ENCODE measurements at places on chromosomes 7 and 10. TPM values are rescaled to one million over a fixed set of nuclear protein-coding genes. Genes with fewer than 3 reads are reported as not detected.

DNA sequence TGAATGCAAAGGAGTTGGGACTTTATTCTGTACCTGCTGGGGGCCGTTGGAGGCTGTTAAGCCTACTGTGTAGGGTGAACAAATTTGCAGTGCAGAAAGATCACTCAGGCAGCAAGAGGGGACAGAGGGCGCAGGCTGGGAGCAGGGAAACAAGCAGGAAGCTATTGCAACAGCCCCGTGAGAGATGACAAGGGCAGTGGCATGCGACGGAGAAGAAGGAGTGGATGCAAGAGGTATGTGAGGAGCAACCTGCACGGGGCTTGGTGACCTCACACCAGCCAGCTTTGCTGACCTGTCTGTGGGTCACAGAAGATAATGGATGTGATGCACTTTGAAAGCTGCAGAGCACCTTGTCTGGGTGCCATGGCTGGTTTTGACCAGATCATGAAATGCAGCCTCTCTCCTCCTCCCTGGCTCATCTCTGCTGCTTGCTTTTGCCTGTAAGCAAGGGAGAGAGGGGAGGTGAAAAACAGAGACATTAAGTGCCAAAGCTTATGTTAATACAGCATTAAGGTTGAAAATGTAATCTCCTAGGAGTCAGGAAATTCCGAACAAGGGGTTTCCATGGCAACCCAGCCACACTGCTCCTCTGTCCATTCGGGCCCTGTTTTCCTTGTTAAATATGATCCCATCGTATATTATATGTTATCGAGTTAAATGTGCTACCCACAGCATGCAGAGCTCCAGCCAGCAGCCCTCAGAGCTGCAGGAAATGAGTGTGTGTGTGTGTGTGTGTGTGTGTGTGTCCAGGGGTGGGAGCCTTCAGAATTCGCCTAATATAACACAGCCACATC lies 314.3 kb upstream of the ZMIZ1 start:
- no peak overlapping the region for H3K27ac ChIP-seq
- no peak for DNase-seq
- H3K4me3 ChIP-seq = no peak overlapping the region
- H3K36me3 ChIP-seq = no peaks in the 10 kb centered on the region
- peaks cover 4% of the 10 kb centered on the region for H3K4me1 ChIP-seq

DNA sequence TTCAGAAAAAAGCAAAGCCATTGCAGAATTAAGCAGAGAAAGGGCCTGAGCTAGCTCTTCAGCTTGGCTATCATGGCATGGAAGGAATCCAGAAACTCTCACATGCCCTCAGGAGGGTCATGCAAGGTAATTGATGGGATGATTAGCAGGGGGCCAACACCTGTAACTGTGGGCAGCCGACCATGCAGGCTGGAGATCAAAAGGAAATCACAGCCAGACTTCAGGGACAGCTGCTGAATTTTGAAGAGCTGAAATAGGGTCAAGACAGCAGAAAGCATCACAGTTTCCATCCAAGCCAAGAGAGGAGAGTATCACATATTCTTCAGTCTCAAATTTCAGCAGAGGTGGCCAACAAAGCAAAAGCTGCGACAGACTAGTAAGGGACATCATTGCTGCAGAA lies 239.6 kb upstream of the STEAP1 start:
- no peak for DNase-seq
- no peaks in the 10 kb centered on the region for H3K27me3 ChIP-seq
- no peak overlapping the region for H3K4me3 ChIP-seq
- no peaks in the 10 kb centered on the region for H3K4me1 ChIP-seq
- no peak overlapping the region for H3K27ac ChIP-seq

PRSS37 gene
- total RNA-seq = not detected

- DNase-seq = no peak
- H3K4me1 ChIP-seq = peaks cover 2% of the 10 kb centered on the region
- H3K27me3 ChIP-seq = no peaks in the 10 kb centered on the region
Observed at GRCh38 chr10:409408-410040, 274.3 kb downstream of the ZMYND11 start.

OGDHL gene
- total RNA-seq = not detected

GRCh38 chr10:104254493-104255310 lies at the start of gene GSTO1:
GSTO1 (plus strand) TSS chr10:104254892; CDS start chr10:104254929, 37 bp downstream.
- DNase-seq = peak; percentile 60
- peaks cover 12% of the 10 kb centered on the region for H3K27me3 ChIP-seq
- peaks cover 48% of the 10 kb centered on the region for H3K4me1 ChIP-seq
- H3K36me3 ChIP-seq = peaks cover 26% of the 10 kb centered on the region
- peak within 1 kb of the TSS; percentile 96 for H3K27ac ChIP-seq
- H3K4me3 ChIP-seq = peak within 1 kb of the TSS; percentile 89

DNA sequence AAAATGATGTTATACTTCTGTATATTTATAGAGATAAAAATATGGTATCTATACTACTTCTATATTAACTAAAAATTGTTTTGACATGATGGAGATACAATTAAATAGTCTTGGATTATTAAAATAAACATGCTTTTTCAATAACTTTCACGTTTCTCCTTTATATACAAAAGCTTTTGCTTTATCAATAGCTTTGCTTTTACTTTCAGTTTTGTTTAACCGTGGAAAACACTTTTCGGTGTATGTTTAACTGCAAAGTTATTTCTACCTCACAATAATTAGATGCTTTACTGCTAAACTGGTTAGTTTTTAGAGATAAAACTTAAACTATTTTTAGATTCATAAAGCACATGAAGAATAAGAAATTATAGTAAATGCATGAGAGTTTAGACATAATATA lies 432.1 kb upstream of the PCDH15 start:
- no peak overlapping the region for H3K27ac ChIP-seq
- no peaks in the 10 kb centered on the region for H3K4me1 ChIP-seq

DNA sequence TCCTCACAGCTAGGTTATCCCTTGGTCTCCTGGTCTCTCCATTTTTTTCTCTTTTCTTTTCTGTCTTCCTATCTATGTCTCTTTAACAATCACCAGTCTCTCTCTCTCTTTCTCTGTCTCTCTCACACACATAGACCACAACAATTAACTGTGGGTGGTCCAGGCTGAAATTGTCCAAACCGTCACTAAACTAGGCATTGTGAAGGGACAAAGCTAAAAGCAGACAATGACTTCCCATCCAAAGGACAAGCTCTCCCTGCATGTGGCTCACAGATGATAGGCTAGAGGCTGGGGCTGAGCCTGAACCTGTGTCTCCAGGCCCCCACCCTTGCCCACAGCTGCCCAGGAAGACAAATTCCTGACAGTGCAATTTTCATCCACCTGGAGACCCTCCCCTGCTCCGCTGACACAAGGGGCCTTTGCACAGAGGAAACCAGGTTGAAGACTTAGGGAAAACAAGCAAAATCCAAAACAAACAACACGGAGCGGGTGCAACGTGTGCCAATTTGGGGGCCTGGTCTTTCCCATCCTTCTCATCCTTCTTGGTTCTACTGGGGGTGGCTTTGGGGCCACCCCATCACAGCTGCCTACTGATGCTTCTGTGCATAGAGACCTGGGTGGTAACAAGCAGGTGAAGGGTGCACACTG lies 755.4 kb downstream of the GRID1 start:
- H3K27ac ChIP-seq = peak overlapping the region; percentile 20
- peaks cover 40% of the 10 kb centered on the region for H3K4me1 ChIP-seq
- H3K4me3 ChIP-seq = no peak overlapping the region
- H3K36me3 ChIP-seq = peaks cover 6% of the 10 kb centered on the region
- H3K27me3 ChIP-seq = peaks cover 24% of the 10 kb centered on the region

SGPL1 gene
- total RNA-seq = 19.7 TPM

DNA sequence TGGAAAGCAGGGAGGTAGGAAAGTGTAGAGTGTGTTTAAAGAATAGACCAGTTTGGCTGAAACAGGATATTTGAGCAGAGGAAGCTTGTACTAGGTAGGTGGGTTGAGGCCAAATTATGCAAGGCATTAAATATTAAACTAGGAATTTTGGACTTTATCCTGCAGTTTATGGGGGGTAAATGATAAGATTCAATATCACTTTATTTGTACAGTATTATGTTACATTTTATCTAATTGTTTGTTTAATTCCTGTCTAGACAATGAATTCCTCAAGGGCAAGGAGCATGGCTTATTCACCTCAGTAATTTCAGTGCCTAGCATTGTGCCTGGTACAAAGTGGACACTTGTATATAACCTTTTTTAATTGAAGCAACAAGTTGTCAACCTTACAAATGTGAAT lies 125.9 kb downstream of the CFTR start:
- no peaks in the 10 kb centered on the region for H3K36me3 ChIP-seq
- H3K4me3 ChIP-seq = no peak overlapping the region
- no peak for DNase-seq
- no peaks in the 10 kb centered on the region for H3K27me3 ChIP-seq
- no peak overlapping the region for H3K27ac ChIP-seq

GRCh38 chr10:61900829-61901792 lies at the start of gene ARID5B:
ARID5B (plus strand) TSS chr10:61901699; CDS start chr10:61901710, 11 bp downstream.
- peak within 1 kb of the TSS; percentile 97 for H3K4me3 ChIP-seq
- H3K27me3 ChIP-seq = no peaks in the 10 kb centered on the region
- peak within 1 kb of the TSS; percentile 100 for H3K27ac ChIP-seq
- H3K36me3 ChIP-seq = peaks cover 16% of the 10 kb centered on the region

DNA sequence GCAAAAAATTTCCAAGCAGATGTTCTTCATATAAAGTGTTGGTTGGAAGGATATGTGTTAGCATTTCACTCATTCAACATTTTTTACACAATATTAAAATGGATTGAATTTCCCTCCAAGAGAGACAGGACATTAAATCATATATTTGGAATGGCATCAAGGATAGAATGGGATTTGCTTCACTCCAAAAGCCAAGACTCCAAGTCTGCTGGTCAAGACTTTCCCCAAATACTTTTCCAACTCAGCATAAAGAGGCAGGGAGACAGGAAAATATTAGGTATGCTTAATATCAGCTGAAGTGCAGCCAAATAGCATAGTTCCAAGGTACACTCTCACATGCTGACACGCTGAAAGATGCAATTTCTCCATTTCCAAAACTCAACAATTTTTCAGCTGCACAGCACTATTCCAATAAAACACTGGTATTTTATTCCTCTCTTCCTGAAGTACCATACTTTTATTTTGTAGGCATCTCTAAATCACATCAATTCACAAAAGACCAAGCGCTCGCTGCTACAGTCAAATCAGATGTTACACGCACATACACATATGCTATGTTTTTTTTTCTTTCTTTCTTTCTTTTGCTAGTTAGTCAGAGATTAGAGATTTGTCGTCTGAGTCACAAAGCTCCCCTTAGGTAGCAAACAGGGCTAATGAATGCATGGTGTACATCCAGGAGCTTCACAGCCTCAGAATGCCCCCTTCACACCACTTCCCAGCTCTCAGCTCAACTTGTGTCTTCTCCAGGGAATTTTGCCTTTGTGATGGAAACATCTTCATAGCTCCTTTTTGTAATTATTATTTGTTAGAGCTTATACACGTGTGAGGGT lies 1033.8 kb upstream of the AUTS2 start:
- no peaks in the 10 kb centered on the region for H3K27me3 ChIP-seq
- DNase-seq = no peak
- H3K4me1 ChIP-seq = no peaks in the 10 kb centered on the region
- H3K36me3 ChIP-seq = no peaks in the 10 kb centered on the region
- H3K27ac ChIP-seq = no peak overlapping the region

DNA sequence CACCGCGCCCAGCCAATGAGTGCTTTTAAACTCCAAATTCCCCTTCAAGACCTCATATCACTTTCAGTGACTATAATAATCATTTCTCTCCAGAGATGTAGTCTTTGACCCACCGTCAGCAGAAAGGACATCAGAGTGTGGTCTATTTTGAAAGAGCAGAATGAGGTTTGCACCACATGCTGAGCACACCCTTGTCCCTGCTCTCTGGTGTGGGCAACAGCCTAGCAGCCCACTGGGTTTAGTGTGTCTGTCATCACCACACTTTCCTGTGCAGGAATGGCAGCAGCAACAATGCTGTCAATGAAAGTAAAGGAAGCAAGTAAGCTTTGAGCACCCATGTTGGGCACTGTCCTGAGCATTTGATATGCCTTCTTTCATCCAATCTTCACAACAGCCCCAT lies 122.4 kb downstream of the PLXNA4 start:
- peaks cover 84% of the 10 kb centered on the region for H3K4me1 ChIP-seq
- H3K27ac ChIP-seq = no peak overlapping the region
- no peak overlapping the region for H3K4me3 ChIP-seq
- no peak for DNase-seq
- H3K27me3 ChIP-seq = peaks cover 4% of the 10 kb centered on the region

GRCh38 chr7:66617295-66617694 lies 11.4 kb upstream of the KCTD7 start:
- no peak overlapping the region for H3K27ac ChIP-seq
- H3K4me1 ChIP-seq = no peaks in the 10 kb centered on the region
- no peak for DNase-seq
- no peak overlapping the region for H3K4me3 ChIP-seq

- H3K4me1 ChIP-seq = peaks cover 13% of the 10 kb centered on the region
- H3K27ac ChIP-seq = no peak overlapping the region
- DNase-seq = no peak
- H3K36me3 ChIP-seq = peaks cover 25% of the 10 kb centered on the region
- H3K4me3 ChIP-seq = no peak overlapping the region
Observed at GRCh38 chr7:98187138-98187502, 24.1 kb upstream of the BHLHA15 start.

- no peak overlapping the region for H3K4me3 ChIP-seq
- no peak for DNase-seq
- H3K27me3 ChIP-seq = no peaks in the 10 kb centered on the region
- no peak overlapping the region for H3K27ac ChIP-seq
- H3K4me1 ChIP-seq = peaks cover 10% of the 10 kb centered on the region
Observed at GRCh38 chr10:124983321-124983720, 41.4 kb downstream of the ZRANB1 start.

TRPV5 gene
- total RNA-seq = not detected

- H3K4me1 ChIP-seq = peaks cover 69% of the 10 kb centered on the region
- H3K36me3 ChIP-seq = peaks cover 6% of the 10 kb centered on the region
- peak; percentile 87 for DNase-seq
- H3K27me3 ChIP-seq = no peaks in the 10 kb centered on the region
- H3K4me3 ChIP-seq = peak overlapping the region; percentile 58
Observed at GRCh38 chr10:133258818-133259601, 17.7 kb downstream of the ADAM8 start.

- no peak overlapping the region for H3K4me3 ChIP-seq
- DNase-seq = no peak
- no peaks in the 10 kb centered on the region for H3K36me3 ChIP-seq
Observed at GRCh38 chr7:28459306-28459705, 47.0 kb downstream of the CREB5 start.

DNA sequence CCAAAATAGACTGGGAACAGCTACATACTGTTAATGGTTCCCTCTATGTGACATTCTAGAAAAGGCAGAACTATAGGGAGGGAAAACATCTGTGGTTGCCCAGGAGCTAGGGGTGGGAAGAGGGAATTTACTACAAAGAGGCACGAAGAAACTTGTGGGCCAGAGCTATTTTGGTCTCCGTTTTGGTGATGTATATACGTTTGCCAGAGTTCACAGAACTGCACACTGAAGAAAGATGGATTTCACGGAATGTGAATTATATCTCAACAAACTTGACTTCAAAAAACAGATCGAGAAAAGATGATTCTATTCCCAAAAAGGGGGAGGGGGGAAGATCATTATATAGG lies 386 bp upstream of the AS3MT start:
- H3K27ac ChIP-seq = no peak overlapping the region
- H3K27me3 ChIP-seq = peaks cover 12% of the 10 kb centered on the region
- H3K36me3 ChIP-seq = peaks cover 1% of the 10 kb centered on the region
